Effector CD4-positive, alpha-beta T cell (primary cell): ENCODE measurements at places on chromosomes 6 and 20.

DNA sequence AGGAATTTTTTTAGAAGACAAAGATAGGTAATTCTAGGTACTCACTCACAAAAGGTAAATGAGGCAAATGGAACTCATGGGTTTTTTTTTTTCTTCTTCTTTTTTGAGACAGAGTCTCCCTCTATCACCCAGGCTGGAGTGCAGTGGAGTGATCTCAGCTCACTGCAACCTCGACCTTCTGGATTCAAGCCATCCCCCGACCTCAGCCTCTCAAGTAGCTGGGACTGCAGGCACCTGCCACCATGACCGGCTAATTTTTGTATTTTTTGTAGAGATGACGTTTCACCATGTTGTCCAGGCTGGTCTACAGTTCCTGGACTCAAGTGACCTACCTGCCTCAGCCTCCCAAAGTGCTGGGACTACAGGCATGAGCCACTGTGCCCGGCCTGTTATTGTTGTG, 126.1 kb downstream of the LRRC1 start:
- no peak for DNase-seq

GRCh38 chr6:156449128-156449527, 328.1 kb upstream of the ARID1B start:
- DNase-seq = no peak

GRCh38 chr20:31890646-31891045, 20.2 kb downstream of the TTLL9 start:
- no peak for DNase-seq

- no peak for DNase-seq
Measured at GRCh38 chr6:30897882-30898281, 10.1 kb upstream of the GTF2H4 start.

DNA sequence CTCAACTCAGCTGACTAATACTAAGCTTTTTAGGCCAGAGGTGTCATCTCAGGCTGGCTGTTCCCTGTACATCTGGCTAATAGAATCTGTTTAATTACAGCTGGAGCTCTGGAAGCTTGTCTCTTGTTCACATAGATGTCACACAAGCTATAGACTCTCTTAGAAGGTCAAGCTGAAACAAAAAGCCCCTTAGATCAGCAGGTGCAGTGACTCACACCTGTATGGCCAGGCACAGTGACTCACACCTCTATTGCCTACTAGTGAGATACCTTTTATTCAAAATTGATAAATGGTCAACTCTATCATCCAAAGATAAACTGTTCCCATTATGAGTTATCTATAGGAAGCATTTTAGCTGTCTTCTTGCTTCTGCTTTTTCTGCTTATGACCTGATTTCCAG, 29.9 kb upstream of the MTHFD1L start:
- DNase-seq = no peak

DNA sequence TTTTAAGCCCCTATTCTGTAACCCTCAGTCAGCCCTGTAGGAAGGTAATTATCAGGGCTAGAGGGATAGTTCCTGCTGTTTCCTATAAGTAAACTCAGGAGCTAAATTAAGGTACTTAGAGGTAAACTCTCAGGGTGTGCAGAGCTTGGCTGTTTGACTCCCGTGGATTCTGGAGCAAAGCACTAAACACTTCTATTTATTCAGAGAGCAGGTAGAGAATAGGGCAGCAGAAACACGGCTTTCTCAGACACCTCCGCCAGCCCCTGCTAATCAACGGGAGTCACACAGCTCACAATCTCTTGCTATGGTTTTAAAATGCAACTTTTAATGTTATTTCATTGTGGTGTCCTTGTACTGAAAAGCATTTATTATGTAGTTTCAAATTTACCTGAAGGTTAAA, 21.8 kb downstream of the PRKN start:
- no peak for DNase-seq

GRCh38 chr20:38034108-38034649, 633 bp downstream of the RPRD1B start:
- DNase-seq = no peak

DNA sequence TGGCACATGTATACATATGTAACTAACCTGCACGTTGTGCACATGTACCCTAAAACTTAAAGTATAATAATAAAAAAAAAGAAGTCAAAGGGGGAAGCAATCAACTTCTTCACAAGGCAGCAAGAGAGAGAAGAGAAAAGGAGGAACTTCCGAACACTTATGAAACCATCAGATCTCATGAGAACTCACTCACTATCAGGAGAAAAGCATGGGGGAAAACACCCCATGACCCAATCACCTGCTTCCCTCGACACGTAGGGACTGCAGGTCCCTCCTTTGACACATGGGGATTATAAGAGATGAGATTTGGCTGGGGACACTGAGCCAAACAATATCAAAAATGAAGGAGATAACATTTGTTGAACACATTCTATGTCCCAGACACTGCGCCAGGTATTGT, 94.8 kb upstream of the PHACTR1 start:
- no peak for DNase-seq

- no peak for DNase-seq
Measured at GRCh38 chr6:24019393-24019792, 106.6 kb upstream of the NRSN1 start.

GRCh38 chr6:115898246-115898645, 162.4 kb downstream of the FRK start:
- DNase-seq = no peak

DNA sequence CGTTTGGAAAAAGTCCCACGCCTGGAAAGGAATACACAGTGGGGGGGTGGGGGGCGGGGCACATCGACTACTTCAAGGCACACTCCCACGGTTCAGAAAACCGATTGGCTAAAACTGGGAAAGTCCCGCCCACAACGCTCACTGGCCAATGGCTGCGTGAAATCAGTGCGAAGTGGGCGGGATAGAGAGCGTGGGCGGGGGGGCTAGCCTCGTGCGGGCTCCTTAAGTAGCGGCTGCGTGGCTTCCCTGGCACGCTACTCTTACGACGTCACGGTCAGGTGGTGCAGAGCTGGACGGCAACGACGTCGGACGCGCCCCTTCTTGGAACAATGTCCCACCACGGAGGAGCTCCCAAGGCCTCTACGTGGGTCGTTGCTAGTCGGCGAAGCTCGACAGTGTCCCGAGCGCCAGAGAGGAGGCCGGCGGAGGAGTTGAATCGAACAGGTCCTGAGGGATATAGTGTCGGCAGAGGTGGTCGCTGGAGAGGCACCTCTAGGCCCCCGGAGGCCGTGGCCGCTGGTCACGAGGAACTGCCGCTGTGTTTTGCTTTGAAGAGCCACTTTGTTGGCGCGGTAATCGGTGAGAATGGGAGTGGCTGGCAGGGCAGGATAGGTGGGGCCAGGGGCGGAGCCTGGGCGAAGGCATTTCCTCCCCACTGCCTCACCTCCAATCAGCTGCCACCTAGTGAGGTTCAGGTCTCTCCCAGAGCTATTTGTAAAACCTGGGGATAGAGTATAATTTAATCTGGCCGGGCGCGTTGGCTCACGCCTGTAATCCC, at the start of gene DDX43:
Gene DDX43, plus strand, starts transcription at position 252 of the 778 bp plus-strand sequence. Its CDS starts 78 bp downstream, at position 330.
- peak; percentile 2 for DNase-seq

- no peak for DNase-seq
Measured at GRCh38 chr6:108549741-108550140, 11.0 kb upstream of the FOXO3 start.

DNA sequence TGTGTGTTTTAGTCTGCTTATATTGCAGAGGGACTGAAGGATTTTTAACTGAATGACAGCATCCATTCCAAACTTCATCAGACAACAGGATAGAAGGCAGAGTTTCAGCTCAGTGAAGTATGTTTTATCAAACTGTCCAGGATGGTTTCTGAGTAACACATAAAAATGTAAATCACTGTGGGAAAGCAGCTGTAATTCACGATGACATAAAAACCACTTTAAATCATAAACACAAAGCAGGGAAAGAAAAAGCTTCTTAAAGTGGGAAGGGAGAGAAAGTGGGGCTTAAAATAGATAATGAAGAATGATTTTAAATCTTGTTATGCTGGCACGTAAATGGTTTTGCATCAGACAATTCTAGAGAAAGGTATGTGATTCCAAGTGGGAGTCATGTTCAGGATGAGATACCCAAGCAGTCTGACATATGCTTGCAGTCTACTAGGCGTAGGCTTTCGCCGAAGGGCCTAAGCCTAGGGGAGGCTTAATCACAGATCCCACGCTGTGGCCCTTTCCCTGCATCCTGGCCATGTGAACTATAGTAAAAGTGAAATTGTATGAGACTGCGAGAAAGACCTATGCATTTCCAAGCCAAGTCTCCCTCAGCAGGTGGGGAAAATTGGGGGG, 610.6 kb downstream of the PRKN start:
- no peak for DNase-seq

GRCh38 chr6:106535012-106535411, 94.3 kb downstream of the RTN4IP1 start:
- DNase-seq = no peak

GRCh38 chr6:135853227-135853626, 1.7 kb downstream of the PDE7B start:
- DNase-seq = no peak

DNA sequence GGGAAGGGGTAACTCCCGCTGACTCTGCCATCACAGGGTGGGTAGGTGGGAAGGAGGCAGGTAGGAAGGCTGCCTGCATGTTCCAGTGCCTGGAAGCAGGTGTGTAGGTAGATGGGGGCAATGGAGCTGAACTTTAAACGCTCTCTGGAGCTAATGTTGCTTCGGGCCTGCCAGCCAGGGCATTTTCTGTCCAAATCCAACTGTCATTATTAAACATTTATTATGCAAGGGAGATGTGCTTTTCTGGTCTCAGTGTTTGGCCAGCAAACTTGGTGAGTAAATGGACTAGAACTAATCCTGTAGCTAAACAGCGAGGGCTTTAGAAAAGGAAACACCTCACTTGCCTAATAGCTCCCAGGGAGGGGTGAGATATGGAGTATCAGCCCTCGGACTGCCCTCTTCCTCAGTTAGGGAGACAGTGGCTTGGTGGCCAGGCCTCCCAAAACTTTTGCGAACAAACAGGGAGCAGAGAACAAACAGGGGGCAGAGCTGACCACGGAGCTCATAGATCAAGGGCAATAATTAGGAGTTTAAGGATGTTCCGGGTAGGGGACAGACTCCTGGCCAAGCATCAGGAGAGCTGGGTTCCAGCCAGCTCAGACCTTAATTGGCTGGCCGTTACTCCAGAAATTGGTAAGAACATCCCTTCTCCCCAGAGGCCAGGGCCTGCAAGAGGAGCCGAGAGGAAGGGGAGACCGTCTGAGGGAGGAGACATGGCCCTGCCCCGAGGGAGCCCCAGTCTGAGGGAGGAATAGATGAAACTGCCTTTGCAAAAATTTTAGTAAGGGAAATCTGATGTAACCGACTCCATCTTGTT, 131.1 kb downstream of the VEGFA start:
- DNase-seq = no peak

DNA sequence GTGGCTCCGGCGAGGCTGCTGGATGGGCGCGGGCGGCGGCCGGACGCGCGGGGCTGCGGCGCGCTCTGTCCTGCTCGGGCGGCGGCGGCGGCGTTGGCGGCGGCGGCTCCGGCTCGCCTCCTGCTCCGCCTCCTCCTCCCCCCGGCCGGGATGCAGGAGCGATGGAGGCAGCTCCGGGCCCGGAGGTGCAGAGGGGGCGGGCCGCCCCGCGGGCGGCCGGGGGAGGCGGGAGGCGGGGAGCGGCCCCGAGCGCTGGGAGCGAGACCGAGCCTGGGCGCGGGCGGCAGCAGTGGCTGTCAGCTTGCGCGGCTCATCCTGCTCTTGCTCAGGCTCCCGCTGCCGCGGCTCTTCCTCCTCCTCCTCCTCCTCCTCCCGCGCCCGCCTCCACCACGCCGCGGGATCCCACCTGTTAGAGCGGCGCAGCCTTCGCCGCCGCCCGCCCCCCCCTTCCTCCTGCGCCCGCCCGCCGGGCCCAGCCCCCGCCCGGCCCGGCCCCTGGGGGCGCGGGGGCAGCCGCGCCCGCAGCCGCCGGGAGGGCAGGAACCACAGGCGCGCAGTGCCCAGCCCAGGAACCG, at the start of gene NOL4L:
Gene NOL4L, minus strand, starts transcription at position 323 of the 575 bp plus-strand sequence. CDS start 443 bp downstream, outside the sequence.
- DNase-seq = peak; percentile 36

DNA sequence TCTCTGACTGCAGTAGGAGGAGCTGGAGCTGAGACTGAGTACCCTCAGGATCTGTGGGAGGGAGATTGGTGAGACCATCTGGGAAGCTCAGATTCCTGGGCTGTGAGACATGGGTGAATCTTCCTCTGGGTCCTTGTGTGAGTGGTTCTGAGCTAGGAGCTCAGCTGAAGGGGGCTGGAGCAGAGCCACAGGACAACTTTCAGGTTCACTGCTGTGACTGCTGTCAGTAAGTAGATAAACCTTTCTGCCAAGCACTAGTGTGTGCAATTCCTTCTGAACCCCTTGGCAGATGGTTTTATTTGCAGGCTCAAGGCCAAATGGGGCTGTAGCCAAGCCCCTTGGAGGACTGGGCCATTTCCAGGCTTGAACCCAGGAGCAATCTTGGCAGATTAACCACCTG, 49.6 kb upstream of the SNAP91 start:
- DNase-seq = no peak

- DNase-seq = no peak
Measured at GRCh38 chr6:164836486-164836885, 472.9 kb downstream of the C6orf118 start.

DNA sequence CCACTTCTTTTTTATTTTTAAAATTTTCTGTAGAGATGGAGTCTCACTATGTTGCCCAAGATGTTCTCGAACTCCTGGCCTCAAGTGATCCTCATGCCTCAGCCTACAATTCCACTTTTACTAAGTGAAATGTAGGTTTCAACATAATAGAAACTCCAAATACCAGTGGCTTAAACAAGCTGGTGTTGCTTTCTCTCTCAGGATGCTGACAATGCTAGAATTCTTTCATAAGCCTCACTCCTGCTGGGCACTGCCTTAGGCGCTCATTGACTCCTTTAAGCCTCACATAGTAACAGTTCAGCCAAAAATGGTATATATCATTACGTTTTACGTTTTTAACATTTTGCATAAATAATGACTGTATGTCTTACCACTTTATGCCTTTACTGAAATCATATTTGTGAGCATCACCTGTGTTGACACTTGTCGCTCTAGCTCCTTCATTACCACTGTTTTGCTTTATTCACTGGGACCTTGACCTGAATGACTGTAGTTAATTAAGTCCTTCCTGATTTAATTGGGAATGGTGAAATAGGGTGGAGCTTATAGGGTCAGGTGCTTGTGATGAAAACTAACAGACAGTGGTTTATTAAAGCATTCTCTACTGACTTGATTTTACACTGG, 3.9 kb upstream of the CST9 start:
- no peak for DNase-seq

DNA sequence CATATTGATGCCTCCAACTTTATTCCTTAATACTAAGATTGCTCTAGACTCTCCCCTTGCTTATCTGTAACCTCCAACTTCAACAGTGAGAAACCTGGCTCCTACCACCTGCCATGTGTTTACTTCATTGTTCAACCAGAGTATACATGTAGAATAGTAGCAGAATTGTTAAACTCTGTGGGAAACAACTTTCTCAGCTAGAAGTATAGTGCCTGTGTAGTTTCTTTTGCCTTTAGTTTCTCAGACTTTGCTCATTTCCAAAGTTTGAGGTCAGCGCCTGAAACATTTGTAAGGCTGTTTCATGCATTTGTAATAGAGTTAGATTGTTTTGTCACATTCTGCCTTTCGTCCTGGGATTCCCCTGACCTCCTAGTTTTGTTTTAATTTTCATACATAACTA, 34.9 kb upstream of the HECA start:
- DNase-seq = no peak
